ENCODE measurements at places on chromosomes 5 and 9.

GRCh38 chr9:68644831-68645230, 60.2 kb upstream of the PIP5K1B start:
- no peak for DNase-seq

GRCh38 chr5:146428658-146429057, 18.5 kb upstream of the TCERG1 start:
- DNase-seq: no peak

- no peak for DNase-seq
Measured at GRCh38 chr5:139340051-139340450, 1.6 kb upstream of the PAIP2 start.

GRCh38 chr9:113184539-113184938, 33.7 kb downstream of the SLC31A2 start:
- no peak for DNase-seq

DNA sequence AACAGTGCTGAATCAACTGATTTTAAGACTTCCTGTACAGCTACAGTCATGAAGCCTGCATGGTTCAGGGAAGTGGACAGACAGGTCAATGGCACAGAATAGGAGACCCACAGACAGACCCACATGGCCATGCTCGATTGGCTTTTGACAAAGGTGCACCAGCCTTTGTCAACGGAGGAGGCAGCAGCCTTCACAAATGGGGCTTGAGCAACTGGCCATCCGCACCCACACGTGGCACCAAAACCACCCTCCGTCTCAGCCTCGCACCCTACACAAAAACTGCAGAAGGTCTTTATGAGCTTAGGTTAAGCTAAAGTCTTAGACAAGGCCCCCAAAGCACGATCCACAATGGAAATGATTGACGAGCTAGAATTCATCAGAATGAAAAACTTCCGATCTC, 59.5 kb upstream of the UBAC1 start:
- DNase-seq: no peak

All from T-helper 2 cell (primary cell).